ENCODE measurements at places on chromosomes 3 and 15.

DNA sequence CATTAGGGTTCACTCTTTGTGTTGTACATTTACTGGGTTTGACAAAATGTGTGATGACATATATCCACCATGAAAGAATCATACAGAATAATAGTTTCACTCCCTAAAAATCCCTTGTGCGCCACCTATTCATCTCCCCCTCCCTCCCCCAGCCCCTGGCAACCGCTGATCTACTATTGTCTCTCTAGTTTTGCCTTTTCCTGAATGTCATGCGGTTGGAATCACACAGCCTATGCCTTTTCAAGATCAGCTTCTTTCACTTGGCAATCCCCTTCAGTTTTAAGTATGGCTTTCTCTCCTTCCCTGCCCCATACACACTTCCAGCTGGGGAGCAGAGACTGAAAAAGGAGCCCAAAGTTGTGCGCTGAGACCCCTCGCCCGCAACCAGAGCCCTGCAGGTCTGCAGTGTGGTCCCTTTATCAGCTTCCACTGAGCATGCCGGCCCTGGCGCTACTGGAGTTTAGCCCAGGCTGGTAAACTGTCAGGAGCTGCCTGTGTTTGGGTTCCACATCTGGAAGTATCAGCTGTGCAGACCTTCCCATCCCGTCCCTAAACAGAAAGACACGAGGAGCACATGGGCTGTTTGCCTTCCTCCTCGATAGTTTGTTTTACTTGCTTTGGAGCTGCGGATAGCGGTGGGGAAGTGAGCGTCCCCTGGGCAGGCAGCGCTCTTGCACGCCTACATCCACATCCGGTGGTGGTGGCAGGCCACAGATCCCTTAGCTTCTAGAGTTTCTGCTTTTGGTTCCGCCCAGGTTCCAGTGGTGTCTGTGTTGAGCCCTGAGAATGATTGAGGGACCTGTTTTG lies 12.3 kb downstream of the BOC start:
- no peak for DNase-seq

- no peak for DNase-seq
Measured at GRCh38 chr15:75508840-75509532, 57.5 kb upstream of the SIN3A start.

DNA sequence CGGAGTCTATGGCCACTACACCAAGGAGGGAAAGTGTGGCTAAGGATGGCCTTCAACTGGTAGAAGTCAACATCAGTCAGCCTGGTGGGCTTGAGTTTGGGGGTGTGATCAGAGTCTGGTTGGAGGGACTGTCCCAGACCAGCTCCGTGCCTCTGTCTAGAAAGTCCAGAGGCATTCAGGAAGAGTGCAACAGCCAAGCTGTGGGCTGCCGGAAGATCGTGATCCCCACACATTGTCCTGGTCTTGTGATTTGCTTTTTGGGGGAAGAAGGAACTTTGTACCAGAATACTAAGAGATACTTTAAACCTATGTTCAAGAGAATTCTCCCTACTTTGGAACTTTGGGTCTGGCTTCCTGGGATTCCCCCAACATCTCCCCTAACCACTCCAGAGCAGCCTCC lies 47.8 kb upstream of the VPS8 start:
- no peak for DNase-seq

GRCh38 chr3:42589382-42590109 lies 1.1 kb upstream of the SS18L2 start:
- peak; percentile 3 for DNase-seq

DNA sequence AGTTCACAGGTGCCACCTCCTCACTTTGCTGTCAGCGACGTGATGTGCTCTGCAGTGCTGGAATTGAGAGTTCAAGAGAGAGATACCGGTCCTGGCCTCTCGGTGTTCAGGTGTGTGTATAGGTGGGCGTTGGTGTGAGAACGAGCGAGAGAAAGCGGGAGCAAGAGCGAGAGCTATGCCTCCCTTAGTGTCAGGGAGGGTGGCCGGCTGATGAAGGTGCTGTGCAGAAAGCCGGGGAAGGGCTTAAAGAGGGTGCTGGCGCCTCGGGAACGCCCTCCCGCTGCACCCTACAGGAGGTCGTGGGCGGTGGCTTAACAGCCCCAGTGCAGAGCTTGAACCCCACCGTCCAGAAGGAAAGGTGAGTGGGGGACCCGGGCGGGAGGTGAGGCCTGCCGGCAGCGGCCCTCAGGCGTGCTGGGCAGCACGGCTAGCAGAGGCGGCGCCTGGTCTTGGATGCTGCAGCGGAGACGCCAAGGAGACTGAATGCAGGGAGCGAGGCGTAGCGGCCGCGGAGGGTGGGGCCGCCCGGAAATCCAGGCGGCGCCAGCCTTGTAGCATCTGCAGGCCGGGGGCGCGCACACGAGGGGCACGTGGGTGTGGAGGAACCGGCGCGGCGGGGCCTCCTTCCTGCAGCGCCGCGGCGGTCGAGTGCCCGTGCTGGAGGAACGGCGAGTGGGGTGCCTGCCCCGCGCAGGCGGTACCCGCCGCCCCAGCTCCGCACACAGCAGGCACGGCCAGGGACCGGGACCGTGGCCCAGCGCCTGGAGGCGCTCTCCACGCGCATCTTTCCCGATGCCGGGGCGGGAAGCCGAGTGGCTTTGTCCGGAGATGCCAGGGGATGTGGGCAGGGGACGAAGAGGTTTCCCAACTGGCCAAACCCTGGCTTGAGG lies 246.8 kb upstream of the TOPAZ1 start:
- no peak for DNase-seq

DNA sequence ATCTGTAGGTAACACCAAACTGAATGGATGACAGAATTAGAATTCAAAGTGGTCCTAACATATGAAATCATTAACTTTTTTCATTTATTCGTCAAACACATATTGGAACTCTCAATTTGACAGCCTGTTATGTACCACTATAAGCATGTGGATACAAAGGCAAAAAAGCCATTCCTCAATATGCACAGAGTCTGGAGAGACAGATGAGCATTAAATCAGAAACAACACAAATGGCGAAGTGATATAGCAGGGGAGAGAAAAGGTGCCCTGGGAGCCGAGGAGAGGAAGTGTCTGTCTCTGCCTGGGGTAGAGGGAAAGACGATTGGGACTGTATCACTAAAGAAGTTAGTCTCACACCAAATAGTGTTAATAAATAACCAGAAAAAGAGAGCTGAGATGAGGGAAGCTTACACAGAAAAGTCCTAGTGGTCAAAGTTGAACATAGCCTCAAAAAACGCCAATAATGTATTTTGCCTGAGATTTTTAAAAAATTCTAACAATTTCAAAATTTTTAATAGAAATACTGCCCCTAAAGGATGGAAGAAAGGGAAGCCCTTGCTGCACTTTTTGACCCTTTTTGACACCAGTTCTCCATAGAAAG lies 417.5 kb downstream of the TUSC7 start:
- DNase-seq = no peak

- peak; percentile 37 for DNase-seq
Measured at GRCh38 chr3:46566040-46566641, at the start of gene LRRC2. Gene LRRC2 (minus strand): TSS chr3:46566302. CDS start chr3:46551591, 14,711 bp downstream.

DNA sequence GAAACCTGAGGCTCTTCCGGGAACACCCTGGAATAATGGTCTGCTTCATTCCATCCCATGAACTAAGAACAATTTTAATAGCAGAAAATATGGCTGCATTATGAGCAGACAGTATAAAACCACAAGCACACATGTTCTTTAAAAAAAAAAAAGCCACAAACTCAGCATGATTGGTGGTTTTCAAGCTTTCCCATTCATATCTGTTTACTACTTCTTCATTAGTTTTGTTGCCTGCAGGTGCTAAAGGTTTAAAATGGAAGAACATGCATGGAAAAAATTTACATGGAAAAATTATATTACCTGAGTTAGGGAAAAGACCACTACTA lies 137.9 kb upstream of the HES1 start:
- no peak for DNase-seq

GRCh38 chr15:23994273-23994672 lies 307.2 kb upstream of the NDN start:
- DNase-seq = no peak

GRCh38 chr15:73474785-73475184 lies 31.8 kb downstream of the REC114 start:
- no peak for DNase-seq

GRCh38 chr15:101051291-101052030 lies 132.3 kb downstream of the LRRK1 start:
- no peak for DNase-seq

DNA sequence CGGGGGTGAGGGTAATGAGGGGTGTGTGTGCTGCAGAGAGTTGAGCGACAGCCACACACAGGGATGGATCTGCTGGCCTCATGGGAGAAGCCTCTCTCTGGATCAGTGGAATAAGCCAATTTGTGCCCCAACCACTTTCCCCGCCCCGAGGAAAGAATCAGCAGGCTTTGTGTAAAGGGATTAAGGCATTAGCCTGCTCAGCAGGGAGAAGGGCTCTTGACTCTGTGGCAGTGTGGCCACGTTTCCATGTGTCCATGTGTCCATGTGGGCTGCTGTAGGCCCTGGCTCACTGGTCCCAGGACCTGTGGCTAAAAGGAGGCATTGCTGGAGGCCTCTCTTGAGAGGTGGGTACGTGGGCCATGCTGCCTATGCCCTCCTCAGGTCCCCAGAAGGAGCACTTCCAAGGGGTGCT lies 104.7 kb downstream of the HMG20A start:
- DNase-seq = no peak

GRCh38 chr3:131109156-131109555 lies 82.5 kb downstream of the NEK11 start:
- DNase-seq = no peak

DNA sequence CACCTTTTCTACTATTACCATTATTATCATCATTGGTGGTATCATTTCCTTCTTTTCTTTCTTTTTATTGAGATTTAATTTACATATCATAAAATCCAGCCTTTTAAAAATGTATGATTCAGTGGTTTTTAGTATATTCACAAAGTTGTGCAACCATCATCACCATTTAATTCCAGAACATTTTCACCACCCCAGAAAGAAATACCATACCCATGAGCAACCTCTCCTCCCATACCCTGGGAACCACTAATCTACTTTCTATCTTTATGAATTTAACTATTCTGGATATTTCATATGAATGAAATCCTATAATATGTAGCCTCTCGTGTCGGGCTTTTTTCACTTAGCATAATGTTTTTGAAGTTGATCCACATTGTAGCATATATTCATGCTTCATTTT lies 29.1 kb downstream of the AAGAB start:
- no peak for DNase-seq

DNA sequence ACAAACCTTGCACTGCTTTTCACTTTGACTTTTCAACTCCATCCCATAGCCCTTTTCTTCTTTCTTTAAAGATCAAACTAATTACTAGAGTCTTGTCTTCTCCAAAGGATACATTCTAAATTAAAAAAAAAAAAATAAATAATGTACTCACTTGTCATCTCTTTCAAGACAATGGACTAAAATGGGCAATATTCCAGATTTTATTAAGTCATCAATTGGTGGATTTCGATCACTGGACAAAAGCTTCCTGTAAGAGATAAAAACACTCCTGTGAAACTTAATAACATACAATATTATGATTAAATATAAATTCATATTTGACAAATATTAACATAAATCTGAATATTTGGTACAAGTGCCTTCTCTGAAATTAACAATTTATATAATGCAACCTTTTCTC lies 34.1 kb downstream of the KPNA4 start:
- no peak for DNase-seq

DNA sequence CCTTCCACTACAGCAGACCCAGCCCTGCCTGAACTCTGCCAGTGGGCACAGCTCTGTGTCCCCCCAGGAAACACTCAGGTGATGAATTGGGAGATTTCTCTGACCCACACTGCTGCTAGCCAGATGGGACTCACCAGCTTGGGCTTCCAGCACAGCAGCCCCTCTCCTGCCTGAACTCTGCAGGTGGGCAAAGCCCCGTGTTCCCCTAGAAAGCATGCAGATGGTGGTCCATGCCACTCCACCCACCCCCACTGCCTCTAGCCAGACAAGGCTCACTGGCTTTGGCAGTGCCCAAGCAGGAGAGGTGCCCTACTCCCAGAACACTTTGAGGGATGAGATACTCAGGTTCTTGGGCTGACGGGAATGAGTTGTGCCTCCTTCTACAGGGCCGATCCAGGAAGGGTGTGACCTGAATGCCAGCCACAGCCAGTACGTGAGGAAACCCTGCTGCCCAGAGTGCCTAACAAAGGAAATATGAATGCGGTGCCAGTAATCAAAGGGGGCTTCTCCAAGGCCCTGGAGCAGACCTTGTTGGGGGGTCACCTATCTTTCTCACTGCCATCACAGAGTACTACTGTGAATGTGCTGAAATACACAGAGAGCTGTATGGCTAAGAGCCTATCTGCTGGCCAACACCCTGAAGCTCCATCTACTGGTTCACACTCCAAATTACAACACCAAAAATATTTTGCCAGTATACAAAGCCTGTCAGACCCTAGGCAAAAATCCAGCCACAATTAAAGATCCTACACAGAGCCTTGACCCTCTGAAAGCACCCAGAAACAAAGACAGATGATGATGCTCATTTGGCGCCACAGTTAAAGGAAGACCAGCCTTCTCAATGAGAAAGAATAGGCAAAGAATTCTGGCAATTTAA lies 61.9 kb downstream of the BTLA start:
- DNase-seq = no peak

GRCh38 chr3:179464323-179465092 lies 13.2 kb upstream of the GNB4 start:
- no peak for DNase-seq

DNA sequence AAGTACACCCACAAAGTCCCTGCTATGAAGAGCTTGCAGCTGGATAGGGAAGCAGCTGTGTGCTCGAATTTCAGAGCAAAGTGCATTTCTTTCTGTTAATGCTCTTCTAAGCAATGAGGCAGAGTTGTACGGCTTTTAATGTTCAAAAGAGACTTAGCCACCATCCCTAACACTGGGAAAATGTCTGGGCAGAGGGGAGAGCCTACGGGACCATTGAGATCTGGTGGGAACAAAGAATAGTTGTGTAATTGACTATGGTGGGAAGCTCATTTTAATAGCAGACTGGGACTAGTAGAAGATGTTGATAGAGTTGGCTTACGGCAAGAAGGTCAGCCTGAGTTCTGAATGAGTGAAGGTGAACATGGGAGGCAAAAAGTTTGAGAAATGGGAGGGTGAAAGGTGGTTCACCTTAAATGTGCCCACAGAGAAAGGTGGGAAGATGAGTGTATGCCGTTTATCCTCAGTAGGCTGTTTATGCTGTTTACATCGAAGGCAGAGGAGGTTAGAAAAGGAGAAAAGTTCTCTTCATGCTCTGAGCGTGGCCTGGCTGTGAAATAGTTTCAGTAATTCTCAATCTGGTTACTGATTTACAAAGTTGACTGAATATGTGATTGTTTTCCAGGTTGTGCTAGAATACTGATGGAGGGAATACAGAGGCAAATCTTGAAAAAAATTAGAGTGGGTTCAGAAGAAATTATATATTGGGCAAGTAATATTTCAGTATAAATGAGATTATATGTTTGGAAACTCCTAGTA lies 22.9 kb upstream of the UTS2B start:
- no peak for DNase-seq

DNA sequence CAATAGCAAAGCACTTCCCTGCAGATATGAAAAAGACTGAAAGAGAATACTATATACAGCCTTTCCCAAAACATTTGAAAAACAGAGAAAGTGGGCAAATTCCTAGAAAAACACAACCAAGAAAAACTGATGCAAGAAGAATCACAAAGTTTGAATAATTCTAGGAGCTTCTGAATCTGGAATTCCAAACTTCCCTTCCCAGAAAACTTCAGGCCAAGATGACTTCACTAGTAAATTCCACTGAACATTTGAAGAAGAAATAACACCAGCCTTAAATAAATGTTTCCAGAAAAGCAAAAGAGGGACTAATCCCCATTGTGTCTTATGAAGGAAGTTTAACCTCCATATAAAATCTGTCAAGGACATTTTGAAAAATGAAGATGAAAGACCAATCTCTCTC lies 15.8 kb upstream of the NSMCE3 start:
- DNase-seq = no peak

- DNase-seq = no peak
Measured at GRCh38 chr15:29225534-29226234, 43.9 kb downstream of the NSMCE3 start.
